Stimulated activated CD4-positive, alpha-beta T cell treated with anti-CD3 and anti-CD28 coated beads, Interleukin-2, amount 100 ng/mL, for 24 hours (primary cell): ENCODE measurements at places on chromosomes 16 and 17.

GRCh38 chr17:17134957-17135333 is 71.2 kb downstream of the PLD6 start:
- DNase-seq = no peak

DNA sequence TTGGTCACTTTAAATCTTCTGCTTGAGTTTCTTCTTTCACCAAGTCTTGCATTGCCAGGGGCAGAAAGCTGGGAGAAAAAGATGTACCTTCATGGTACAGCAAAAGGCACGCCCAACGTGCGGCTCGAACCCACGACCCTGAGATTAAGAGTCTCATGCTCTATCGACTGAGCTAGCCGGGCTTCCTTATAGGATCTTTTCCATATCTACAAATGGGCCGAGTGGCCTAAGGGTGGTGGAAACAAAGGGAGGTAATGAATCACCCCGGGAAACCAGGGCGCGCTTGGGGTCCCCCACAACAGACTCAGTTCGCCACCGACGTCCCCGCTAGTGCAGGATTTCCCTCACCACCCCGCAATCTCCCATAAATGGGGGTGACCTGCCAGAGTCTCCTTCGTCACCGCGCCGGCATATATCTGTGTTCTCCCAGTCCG is 7.5 kb upstream of the OR1F1 start:
- peak; percentile 47 for DNase-seq

GRCh38 chr16:80274576-80275191 is 266.1 kb upstream of the DYNLRB2 start:
- no peak for DNase-seq

DNA sequence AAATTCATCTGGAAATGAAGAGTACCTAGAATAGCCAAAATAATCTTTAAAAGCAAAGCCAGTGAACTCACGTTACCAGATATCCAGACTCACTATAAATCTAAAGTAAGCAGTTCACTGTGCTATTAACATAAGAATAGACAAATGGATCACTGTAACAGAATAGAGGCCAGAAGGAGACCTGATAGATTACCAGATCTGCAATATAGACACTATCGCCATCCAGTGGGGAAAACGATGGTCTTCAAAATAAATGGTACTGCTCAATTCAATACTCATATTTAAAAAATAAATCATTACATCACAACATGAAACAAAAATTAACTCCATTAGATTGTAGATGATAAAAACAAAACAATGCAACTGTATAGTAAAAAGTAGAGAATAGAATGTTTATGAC is 158.6 kb upstream of the CDH8 start:
- no peak for DNase-seq

DNA sequence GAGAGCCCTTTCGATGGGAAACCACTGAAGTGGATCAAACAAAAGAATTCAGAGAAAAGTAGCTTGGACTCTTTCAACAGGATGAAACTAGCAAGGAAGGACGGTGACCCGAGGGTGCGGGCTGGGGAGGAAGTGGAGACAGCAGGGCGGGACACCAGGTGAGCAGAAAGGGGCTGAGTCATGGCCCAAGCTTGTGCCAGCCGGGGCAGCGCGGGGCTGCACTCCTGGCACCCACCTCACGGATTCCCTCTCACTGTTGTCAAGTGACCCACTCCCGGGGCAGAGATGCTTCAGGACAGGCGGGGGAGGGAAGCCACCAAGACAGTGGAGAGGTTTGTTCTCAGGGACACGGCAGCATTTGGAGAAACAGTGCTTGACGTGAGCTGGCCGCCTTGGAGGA is 10.7 kb upstream of the RNF222 start:
- no peak for DNase-seq

DNA sequence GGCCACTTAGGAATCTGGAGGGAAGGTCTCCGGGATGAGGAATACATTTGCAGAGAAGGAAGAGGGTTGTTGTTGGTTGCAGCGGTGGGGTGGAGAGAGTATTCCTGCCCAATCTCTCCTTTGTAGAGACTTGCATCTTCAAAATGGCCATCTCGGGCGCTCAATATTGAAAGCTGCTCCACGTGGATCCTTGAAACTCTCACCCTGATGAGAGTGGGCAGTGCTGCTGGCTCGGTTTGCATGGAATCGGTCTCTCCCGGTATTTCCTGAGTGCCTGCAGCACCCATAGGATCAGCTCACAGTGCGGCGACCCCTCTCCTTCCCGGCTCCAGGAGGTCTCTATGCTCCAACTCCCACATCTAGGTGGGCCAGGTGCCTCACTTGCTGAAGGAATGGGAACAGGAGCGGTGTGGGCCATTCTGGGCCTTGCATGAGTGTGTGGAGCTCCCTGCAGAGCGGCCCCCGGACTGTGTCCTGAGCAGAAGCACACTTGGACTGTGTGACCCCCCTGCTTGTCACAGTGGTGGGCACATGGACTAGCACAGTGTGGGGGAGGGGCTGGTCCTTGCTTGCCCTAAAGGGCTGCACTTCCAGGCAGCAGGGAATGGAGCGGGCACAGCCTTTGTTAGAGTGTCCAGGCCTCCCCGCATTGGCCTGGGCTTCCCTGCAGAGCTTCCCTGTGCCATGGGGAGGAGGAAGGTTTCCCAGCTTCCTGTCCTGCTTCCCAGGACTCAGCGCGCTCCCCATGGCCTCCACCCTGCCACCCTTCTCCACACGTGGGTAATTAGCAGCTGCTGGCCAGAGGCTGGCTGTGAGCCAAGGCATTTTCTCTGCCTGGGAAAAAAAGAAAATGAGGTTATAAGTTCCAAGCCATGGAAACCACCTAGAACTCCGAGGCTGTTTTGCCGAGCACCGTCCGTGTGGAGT is 139.3 kb downstream of the IRF8 start:
- DNase-seq = no peak

GRCh38 chr17:66462010-66462409 is 159.6 kb downstream of the PRKCA start:
- DNase-seq = no peak

GRCh38 chr16:1300664-1301476 is 8.6 kb upstream of the UBE2I start:
- DNase-seq = peak; percentile 84

- no peak for DNase-seq
These were observed 56.7 kb upstream of the ERCC4 start for GRCh38 chr16:13863075-13863765.

GRCh38 chr16:17367036-17367435 is 103.7 kb downstream of the XYLT1 start:
- no peak for DNase-seq

DNA sequence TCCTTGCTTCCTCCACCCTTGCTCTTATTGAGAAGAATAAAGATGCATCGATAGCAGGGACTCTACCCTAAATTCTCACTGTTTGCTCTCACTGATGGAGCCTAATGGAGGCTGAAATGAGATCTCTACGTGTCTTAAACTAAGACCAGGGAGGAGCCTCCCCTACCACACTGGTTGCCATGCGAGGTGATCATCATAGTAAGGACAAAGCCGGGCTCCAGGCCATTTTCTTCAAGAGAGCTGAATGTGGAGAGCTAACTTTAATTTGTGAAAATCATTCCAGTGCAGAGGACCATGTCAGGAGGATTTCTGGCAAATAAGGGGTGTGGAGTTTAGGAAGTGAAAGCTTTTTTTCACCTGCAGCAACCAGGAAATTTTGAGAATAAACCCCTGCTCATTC is 5.6 kb downstream of the CDH11 start:
- no peak for DNase-seq

- peak; percentile 57 for DNase-seq
These were observed 787 bp downstream of the CTCF start for GRCh38 chr16:67562918-67563707.

DNA sequence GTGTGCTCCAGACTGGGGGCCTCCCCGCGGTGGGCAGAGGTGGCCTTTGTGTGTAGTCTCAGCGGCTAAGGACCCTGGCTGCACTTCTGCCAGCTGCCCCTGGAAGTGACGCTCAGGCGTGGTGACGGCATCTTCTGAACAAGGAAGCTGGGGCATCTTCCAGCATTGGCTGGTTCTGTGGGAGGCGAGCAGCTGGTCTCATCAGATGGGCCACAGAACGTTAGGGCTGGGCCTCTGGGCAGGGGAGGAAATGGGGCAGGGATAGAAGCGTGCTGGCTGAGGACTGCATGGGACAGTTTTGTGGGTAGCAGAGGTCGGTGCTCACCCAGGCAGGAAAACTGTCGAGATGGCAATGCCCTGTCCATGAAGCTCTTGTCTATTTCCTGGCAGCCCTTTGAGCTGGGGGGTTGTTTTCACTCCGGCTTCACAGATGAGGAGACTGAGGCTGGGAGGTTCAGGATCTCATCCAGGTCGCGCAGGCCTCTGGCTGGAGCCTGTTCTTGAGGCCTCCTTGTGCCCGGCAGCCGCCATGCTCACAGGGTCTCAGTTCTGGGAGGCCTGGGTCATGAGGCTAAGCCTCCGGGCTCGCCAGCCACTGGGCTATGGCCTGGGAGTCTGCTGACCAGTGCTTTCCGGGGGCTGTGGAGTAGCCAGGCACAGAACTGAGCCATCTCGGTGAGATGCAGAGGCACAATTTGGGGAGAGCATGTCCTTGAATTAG is 16.3 kb downstream of the IRF8 start:
- no peak for DNase-seq

DNA sequence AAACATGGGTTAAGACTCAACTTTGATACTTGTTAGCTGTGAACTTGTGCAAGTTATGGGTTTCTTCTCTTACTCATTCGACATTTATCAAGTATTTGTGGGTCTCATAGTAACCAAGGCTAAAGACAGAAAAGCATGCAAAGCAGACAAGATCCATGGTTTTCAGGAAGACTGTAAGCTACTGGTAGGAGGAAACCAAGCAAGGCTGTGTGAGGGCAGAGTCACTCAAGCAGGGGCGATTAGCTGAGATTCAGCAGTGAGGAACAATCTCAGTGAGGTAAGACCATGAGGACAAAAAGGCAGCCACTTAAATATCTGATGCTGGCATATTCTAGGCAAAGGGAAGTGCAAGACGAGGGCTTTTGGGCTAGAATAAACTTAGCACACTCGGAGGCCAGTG is 29.5 kb downstream of the MBTD1 start:
- DNase-seq = no peak

- no peak for DNase-seq
These were observed 32.4 kb downstream of the LCMT1 start for GRCh38 chr16:25143928-25144327.

DNA sequence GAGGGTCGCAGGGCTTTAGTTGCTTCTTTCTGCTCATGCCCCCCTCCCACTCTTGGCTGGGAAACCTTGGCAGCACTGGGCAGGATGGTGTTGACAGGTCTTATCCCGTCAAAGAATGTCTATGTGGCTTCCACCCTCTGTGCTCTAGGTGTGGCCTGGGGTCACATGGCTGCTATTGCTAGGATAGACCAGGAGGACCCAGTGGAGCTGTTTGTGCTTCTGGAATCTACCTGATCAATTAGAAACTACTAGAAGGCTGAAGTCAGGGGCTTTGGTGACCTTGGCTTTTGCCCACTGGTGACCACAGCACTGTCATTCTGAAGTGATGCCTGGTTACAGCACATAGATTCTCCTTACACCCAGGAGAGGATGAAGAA is 105.8 kb downstream of the CMIP start:
- DNase-seq = no peak
